ENCODE measurements at places on chromosomes 1 and 21.

DNA sequence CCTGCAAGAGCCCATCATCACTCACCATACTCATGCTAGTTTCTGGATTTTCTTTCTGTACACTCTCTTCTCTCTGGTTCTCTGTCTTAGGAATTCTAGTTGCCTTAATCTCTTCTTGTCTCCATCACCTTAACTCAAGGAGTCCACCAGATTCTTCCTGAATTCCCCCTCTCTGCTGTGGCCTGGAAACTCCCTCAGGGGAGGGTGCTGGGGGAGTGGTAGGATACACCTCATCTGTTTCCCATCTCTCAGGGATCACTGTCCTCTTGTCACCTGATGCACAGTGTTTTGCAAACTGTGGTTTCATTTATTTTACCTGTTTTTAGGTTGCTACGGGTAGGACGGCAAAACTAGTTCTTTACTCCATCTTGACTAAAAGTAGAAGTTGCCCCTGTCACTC, 6.6 kb upstream of the GNG12 start:
- DNase-seq: no peak

DNA sequence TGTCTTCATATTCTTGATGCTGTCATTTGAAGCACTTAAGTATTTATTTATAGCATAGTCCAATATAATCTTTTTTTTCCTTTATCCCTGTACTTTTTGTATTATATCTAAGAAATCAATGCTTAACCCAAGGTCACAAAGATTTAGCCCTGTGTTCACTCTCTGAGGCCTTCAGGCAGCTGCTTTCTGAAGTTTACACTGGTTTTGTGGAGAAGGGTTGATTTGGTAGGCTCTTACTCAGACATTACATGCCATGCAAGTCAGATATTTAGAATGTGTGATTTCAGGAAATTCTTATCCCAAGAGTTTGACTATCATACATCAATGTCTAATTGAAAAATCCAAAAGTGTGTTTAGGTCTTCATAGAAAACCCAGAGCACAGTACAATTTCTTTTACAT, 56.3 kb downstream of the PALMD start:
- DNase-seq: peak; percentile 25

GRCh38 chr21:41956926-41957729, 3.3 kb upstream of the C2CD2 start:
- no peak for DNase-seq

- peak; percentile 65 for DNase-seq
Observed at GRCh38 chr1:27161594-27161993, 6.7 kb upstream of the SLC9A1 start.

DNA sequence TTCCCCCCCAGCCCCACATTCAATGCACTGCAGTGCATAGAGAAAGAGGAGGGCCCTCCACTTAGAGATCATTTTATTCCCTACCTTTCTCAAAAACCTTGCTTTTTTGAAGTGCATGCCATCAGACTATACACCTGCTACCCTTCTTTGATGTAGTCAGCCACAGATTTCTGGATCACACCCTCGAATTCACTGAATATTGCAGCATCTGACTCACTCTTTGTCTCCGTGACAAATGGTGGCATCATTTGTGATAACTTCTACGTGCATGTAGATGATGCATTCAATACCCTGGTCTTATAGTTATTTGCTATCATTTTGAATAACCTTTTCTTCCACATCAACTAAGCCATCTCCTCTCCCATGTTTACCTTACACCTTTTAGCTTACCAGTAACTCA, 310.3 kb upstream of the SGIP1 start:
- DNase-seq: no peak

GRCh38 chr1:14983277-14983676, 170.3 kb upstream of the TMEM51 start:
- DNase-seq: no peak

DNA sequence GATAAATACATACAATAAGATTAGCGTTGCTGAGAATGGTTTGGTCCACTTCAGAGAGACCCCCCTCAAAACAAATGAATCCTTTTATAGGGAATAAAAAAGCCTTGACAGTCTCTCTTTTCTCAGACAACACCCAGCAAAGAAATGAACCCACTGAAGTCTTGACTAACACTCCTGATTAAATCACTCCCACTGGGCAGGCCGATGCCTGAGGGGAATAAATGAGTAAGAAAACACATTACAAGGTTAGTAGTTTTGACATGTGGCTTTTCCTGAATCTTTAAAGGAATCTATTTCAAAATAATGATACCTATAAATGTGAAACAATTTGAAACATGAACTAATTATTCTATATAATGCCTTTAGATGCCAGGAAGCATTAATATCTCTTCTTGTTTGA, 146.9 kb upstream of the POGK start:
- no peak for DNase-seq

DNA sequence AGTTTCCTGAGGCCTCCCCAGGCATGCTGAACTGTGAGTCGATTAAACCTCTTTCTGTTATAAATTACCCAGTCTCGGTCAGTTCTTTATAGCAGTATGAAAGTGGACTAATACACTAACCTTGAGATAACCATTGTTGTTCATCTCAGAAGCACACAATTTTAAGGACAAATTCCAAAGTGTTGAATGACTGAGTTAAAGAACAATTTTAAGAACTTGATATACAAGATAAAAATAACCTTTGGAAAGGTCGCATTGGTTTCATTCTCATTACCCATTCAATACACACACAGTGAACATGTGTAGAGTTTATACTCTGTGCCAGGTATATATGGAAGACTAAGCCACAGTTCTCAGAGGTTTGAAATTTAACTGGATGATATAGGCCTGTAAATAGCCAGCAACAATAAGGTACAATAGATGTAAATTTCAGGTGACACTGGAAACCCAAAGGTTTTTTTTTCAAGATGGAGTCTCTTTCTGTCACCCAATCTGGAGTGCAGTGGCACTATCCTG, 19.1 kb upstream of the SRSF10 start:
- no peak for DNase-seq

DNA sequence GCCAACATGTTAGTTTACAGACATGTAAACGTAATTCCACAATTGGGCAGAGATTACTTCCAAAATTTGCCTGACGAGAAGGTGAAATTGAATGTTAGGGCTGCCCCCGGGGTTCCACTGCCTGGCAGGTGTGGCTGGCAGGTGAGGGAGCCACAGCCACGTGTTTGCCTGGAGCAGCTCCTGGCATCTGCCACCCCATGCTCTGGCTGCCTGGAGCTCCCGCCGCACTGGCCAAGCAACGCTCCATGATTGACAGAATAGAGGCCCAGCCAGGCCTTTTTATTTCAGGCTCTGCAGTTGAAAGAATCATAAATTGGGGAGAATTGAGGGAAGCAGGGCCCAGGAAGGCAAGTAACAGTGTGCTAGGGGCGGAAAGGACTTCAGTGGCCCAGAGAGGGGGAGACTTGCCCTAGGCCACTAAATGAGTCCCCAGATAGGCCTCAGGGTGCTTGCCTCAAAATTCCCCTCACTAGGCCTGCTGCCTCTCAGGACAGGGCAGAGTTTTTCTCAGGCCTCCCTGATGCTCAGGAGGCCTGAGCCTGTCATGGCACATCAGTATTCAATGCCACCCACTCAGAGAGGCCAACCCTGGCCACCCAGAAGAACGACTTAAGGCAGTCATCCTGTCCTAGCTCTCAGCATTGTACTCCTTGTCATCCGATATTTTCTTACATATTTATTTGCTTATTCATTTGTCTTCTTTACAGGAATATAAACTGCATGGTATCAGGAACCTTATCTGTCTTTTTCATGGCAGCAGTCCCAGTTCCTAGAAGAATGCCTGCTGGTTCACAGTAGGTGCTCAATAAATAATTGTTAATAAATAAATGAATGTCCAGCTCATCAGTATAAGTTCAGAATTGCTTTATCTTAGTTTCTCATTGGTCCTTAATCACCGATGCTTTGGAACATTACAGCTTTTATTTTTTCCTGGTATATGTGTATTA, 16.6 kb upstream of the S1PR1 start:
- no peak for DNase-seq

- no peak for DNase-seq
Observed at GRCh38 chr1:22805672-22806038, 95.0 kb downstream of the EPHB2 start.

GRCh38 chr21:37136261-37136660, 63.2 kb downstream of the TTC3 start:
- no peak for DNase-seq

GRCh38 chr1:174872615-174873058, 127.1 kb upstream of the CACYBP start:
- DNase-seq: no peak

- DNase-seq: peak; percentile 86
Observed at GRCh38 chr1:217482356-217483102, 148.4 kb downstream of the GPATCH2 start.

DNA sequence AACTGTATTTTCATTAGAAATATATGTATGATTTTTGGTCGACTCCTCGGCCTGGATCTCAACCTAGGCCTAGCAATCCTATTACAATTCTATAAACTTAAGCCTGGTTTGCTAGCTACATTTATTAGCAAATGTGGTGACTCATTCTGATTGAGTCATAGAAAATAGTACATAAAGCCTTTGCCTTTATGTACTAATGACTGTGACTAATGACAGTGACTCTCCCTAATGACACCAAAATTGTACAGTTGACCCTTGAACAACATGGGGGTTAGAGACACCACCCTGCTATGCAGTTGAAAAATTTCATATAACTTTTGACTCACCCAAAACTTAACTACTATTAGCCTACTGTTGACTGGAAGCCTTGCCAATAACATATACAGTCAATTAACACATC, 78.9 kb downstream of the CLEC20A start:
- DNase-seq: peak; percentile 82

GRCh38 chr1:76066394-76066793, 8.2 kb upstream of the ST6GALNAC3 start:
- DNase-seq: peak; percentile 6

GRCh38 chr1:244314921-244315559, 136.7 kb downstream of the ADSS2 start:
- DNase-seq: peak; percentile 77

- DNase-seq: no peak
Observed at GRCh38 chr1:211637066-211637465, 38.4 kb downstream of the NEK2 start.

- DNase-seq: no peak
Observed at GRCh38 chr1:232292818-232293217, 337.1 kb downstream of the SIPA1L2 start.

- DNase-seq: no peak
Observed at GRCh38 chr1:198619375-198620140, 19.3 kb upstream of the PTPRC start.

DNA sequence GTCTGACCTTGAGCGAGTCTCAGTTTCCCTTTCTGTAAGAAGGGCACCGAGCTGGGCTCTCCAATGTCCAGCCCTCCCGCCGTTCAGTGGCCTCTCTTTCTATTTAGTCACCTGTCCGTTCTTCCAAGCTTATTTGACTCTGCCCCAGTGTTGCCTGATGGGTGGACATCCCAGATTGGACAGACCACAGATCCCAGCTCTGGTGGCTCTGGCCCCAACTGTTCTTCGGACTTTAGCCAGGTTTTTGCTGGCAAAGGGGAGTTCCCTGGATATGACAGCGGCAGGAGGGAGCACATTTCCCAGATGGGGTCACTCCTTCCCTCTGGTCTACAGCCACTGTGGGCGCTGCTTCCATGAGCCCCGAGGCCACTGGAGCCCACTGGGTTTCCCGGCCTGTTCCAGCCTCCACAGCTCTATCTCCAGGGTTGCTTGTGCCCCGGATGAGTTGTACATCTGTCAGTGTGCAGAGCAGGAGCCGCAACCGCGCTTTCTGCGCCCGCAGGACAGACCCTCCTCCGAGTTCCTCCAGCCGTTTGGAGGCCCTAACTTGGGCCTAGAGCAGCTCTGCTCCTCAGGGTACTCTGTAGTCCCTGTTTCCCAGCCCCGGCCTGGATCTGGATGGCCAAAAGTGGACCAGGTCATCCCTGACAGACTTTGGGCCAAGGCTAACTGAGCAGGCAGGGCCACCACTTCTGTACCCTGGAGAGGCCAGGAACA, 3.8 kb downstream of the DMBX1 start:
- DNase-seq: no peak

GRCh38 chr1:231248778-231249177, 7.8 kb downstream of the GNPAT start:
- no peak for DNase-seq

DNA sequence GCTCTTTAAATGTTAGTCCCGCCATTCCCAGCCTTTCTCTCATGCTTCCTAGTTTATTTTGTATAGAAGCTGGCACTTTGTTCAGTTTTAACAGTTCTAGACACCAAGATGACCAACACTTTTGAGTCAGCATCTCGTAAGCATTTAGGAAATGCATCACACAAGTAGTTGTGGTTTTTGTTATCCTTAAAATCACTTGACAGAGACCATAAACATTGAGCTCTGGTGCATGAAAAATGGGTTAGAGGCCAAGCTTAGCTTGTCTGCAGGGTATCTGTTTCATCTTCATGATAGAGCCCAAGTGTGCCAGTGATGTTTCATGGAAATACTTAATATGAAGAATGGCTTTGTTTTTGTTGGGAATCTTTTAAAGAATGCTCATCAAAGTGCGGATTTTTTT, 159.7 kb downstream of the DISP1 start:
- no peak for DNase-seq

DNA sequence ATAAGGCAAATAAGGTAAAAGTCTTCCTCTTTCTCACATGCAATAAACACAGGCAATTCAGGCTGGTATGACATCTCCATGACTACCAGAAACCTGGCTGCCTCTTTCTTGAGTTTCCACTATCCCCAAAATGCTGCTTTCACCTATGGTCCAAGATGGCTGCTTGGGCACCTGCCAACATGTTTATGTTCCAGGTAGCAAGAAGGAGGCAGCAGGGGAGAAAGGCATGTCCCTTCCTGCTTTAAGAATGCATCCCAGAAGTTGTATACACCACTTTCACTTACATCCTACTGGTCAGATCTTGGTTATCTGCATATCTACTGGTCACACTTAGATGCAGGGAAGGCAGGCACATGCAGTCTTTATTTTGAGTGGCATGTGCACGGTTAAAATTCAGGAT, 19.4 kb upstream of the ACOT11 start:
- no peak for DNase-seq

GRCh38 chr1:92314024-92314423, 15.2 kb downstream of the RPAP2 start:
- DNase-seq: no peak

- no peak for DNase-seq
Observed at GRCh38 chr1:153649863-153650235, 8.7 kb upstream of the SNAPIN start.

- peak; percentile 85 for DNase-seq
Observed at GRCh38 chr1:174990382-174990999, 9.3 kb upstream of the CACYBP start.

- DNase-seq: peak; percentile 100
Observed at GRCh38 chr1:154974102-154974807, at the start of gene CKS1B. Gene CKS1B (plus strand): TSS chr1:154974681. CDS start chr1:154974746, 65 bp downstream.

GRCh38 chr1:76759950-76760349, 107.3 kb upstream of the ST6GALNAC5 start:
- DNase-seq: peak; percentile 11

DNA sequence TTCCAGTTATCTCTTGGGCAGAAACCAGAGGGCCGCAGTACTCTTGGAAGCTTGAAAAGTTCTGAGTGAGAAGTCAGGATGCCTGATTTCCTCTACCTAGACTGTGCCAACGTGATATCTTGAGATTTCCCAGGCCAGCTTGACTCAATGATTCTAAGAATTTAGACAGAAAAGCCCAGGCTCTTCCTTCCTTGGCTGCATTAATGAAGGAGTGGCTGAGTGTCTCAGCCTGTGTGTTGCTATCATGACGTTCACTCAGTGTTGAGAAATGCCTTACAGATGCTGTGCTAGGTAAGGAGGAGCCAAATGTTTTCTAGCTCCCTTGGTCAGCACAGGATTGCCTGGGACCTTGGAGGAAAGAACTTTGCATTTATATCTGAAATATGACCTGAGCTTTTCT, 454.1 kb upstream of the USP24 start:
- DNase-seq: no peak
